ENCODE measurements at places on chromosomes 1 and 21. TPM values are rescaled to one million over a fixed set of nuclear protein-coding genes. Genes with fewer than 3 reads are reported as not detected.

The DMRTA2 gene
- total RNA-seq = not detected

The FAM72A gene
- 4.4 TPM for total RNA-seq

The PERM1 gene
- 0.35 TPM for total RNA-seq

The LMX1A gene
- total RNA-seq = not detected

The AMY2B gene
- total RNA-seq = 25.4 TPM

Measured in upper lobe of right lung (tissue), 1 donor.